Effector memory CD4-positive, alpha-beta T cell (primary cell): ENCODE measurements at places on chromosomes 6 and 20.

DNA sequence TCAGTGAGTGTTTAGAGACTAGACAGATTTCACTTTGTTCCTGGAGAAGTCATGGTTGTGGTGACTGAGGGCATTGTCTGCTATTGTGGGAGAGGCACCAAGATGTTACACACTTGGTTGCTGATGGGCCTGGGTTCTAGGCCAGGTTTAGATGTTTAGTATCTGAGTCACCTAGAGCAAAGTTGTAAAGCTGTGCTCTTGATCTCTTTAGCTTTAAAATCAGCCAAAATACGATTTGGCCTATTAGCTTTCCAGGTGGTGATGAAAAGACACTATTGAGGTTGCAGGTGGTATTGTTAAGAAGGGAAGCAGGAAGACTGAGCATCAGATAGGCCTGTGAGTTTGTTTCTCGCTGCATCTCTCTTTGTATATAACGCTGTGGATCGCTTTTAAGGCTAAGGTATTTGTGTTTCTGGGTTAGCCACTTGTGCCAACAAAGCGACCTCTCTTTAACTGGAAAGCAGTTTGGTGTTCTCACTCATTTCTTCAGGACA, 48.6 kb downstream of the FOXO3 start:
- no peak overlapping the region for H3K4me3 ChIP-seq
- DNase-seq = no peak
- no peak overlapping the region for H3K27ac ChIP-seq
- no peaks in the 10 kb centered on the region for H3K4me1 ChIP-seq

GRCh38 chr20:23826541-23827021, at the start of gene CST2:
CST2 (minus strand) TSS chr20:23826729; CDS start chr20:23826660, 69 bp downstream.
- H3K4me3 ChIP-seq = no peak within 1 kb of the TSS
- H3K4me1 ChIP-seq = no peaks in the 10 kb centered on the region
- no peak within 1 kb of the TSS for H3K27ac ChIP-seq
- H3K36me3 ChIP-seq = no peaks in the 10 kb centered on the region
- no peaks in the 10 kb centered on the region for H3K27me3 ChIP-seq

GRCh38 chr6:138404666-138405337, 779 bp downstream of the HEBP2 start:
- no peaks in the 10 kb centered on the region for H3K27me3 ChIP-seq
- peaks cover 14% of the 10 kb centered on the region for H3K4me1 ChIP-seq
- peaks cover 38% of the 10 kb centered on the region for H3K36me3 ChIP-seq

DNA sequence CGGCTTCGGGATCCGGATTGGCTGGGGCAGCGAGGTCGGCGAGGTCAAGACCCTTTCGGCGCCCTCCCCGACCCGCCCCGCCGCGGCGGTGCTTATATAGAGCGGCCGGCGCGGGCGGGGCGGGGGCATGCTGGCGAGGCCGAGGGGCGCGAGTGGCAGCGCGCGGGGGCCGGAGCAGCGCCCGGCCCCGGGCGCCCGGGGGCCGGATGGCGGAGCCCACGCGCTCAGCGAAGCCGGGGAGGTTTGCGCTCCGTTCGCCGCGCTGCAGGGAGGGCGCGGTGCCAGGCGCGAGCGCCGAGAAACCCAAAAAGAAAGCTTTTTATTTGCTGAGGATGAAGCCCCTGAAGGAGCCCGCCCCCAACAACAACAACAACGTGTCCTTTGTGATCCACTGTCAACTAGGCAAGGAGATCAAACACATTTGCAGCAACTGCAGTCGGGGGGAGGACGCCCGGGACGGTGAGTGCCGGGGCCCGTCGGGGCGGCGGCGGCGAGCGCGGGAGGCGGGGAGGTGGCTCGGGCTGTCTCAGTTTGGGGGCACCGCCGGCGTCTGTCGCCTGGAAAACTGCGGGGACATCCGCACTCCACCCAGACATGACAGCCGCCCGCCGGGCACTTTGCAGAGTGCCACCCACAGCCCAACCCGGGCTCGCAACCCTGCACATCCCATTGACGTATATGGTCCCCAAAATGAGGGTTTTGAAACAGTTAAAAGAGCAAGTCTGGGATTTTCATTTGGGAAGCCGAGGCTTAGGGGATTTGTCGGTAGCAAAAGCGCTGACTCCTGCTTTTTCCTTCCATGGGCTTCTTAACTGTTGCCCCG, 297.3 kb downstream of the PHACTR1 start:
- no peak overlapping the region for H3K4me3 ChIP-seq
- no peak for DNase-seq
- no peaks in the 10 kb centered on the region for H3K36me3 ChIP-seq
- H3K4me1 ChIP-seq = no peaks in the 10 kb centered on the region
- no peak overlapping the region for H3K27ac ChIP-seq
- peaks cover 11% of the 10 kb centered on the region for H3K27me3 ChIP-seq

DNA sequence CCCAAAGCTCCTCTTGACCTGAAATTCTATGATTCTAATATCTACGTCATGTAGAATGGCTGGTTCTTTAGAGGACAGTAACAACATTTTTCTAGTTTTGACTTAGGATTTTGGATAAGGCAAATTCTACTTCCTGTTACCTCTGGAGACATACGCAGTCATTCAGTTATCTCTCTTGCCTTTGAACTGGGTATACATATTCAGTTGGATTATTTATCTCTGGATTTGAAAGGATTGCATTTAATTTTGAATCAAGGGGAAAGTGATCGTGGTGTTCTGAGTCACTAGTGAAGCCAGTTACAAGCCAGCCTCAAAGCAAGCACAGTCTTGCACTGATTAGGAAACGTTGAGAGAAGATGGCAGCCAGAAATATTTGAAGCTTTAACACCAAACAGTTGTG, 35.3 kb upstream of the BCAS1 start:
- no peaks in the 10 kb centered on the region for H3K4me1 ChIP-seq
- H3K27ac ChIP-seq = no peak overlapping the region
- no peak for DNase-seq
- no peaks in the 10 kb centered on the region for H3K36me3 ChIP-seq

GRCh38 chr6:9140951-9141460, 705.7 kb upstream of the SLC35B3 start:
- H3K27ac ChIP-seq = no peak overlapping the region
- no peak for DNase-seq
- no peaks in the 10 kb centered on the region for H3K36me3 ChIP-seq

GRCh38 chr6:142700032-142700431, 244.9 kb downstream of the HIVEP2 start:
- H3K36me3 ChIP-seq = no peaks in the 10 kb centered on the region
- no peak for DNase-seq
- H3K4me1 ChIP-seq = no peaks in the 10 kb centered on the region
- no peak overlapping the region for H3K4me3 ChIP-seq
- no peaks in the 10 kb centered on the region for H3K27me3 ChIP-seq
- no peak overlapping the region for H3K27ac ChIP-seq

DNA sequence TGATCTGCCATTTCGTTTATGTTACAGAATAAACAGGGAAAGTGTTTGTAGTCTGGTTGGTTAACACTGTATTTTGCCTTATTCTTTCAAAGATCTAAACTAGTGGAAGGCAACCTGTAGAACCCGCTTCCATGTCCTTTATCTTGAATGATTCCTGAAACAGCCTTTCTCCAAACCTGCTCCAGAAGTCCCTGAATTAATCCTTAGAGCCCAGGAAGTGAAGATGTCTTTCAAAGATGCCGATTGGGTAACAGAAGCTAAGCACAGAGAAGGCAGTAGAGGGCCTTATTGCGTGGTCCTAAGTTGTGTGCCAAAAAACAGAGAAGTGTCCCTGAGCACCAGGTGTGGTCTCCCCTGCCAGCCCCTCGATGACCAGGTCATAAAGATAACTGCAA, 19.2 kb upstream of the ZSCAN16 start:
- no peak for DNase-seq
- H3K4me1 ChIP-seq = peaks cover 5% of the 10 kb centered on the region
- H3K4me3 ChIP-seq = peak overlapping the region; percentile 74
- peak overlapping the region; percentile 58 for H3K27ac ChIP-seq
- H3K27me3 ChIP-seq = no peaks in the 10 kb centered on the region

- H3K4me3 ChIP-seq = no peak overlapping the region
- no peaks in the 10 kb centered on the region for H3K27me3 ChIP-seq
- no peak overlapping the region for H3K27ac ChIP-seq
Observed at GRCh38 chr6:34021554-34022190, 124.2 kb downstream of the GRM4 start.

GRCh38 chr6:49257549-49257948, 205.5 kb downstream of the MMUT start:
- no peaks in the 10 kb centered on the region for H3K4me1 ChIP-seq
- H3K36me3 ChIP-seq = no peaks in the 10 kb centered on the region

GRCh38 chr6:13117570-13117969, 210.8 kb downstream of the TBC1D7 start:
- H3K27me3 ChIP-seq = no peaks in the 10 kb centered on the region
- H3K27ac ChIP-seq = no peak overlapping the region
- H3K4me3 ChIP-seq = no peak overlapping the region
- DNase-seq = no peak
- H3K4me1 ChIP-seq = no peaks in the 10 kb centered on the region

- no peaks in the 10 kb centered on the region for H3K4me1 ChIP-seq
- DNase-seq = no peak
- no peaks in the 10 kb centered on the region for H3K36me3 ChIP-seq
- H3K27ac ChIP-seq = no peak overlapping the region
Observed at GRCh38 chr6:18039481-18039880, 52.0 kb upstream of the KIF13A start.

DNA sequence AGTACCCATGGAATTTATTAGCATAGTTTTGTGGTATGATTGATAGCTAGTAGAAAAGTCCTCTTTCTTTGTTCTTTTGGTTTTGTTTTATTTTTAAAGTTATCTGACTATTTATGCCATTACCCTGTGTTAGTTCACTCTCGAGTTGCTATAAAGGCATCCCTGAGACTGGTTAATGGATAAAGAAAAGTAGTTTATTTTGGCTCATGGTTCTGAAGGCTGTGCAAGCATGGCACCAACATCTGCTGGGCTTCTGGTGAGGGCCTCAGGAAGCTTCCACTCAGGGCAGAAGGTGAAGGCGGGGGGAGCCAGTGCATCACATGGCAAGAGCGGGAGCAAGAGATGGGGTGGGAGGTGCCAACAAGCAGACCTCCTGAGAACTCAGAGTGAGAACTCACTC, 166.5 kb downstream of the MTHFD1L start:
- no peaks in the 10 kb centered on the region for H3K4me1 ChIP-seq
- H3K27me3 ChIP-seq = no peaks in the 10 kb centered on the region
- H3K4me3 ChIP-seq = no peak overlapping the region
- no peak for DNase-seq
- H3K27ac ChIP-seq = no peak overlapping the region
- H3K36me3 ChIP-seq = no peaks in the 10 kb centered on the region

- peaks cover 11% of the 10 kb centered on the region for H3K36me3 ChIP-seq
- no peaks in the 10 kb centered on the region for H3K4me1 ChIP-seq
- H3K27ac ChIP-seq = no peak overlapping the region
- no peak overlapping the region for H3K4me3 ChIP-seq
Observed at GRCh38 chr6:147283460-147283859, 79.2 kb downstream of the STXBP5 start.

- H3K4me1 ChIP-seq = no peaks in the 10 kb centered on the region
- no peaks in the 10 kb centered on the region for H3K27me3 ChIP-seq
- no peak overlapping the region for H3K4me3 ChIP-seq
- no peak overlapping the region for H3K27ac ChIP-seq
- DNase-seq = no peak
- H3K36me3 ChIP-seq = no peaks in the 10 kb centered on the region
Observed at GRCh38 chr6:2663123-2663522, 87.6 kb downstream of the MYLK4 start.

- H3K4me3 ChIP-seq = no peak overlapping the region
- no peaks in the 10 kb centered on the region for H3K36me3 ChIP-seq
- peaks cover 3% of the 10 kb centered on the region for H3K4me1 ChIP-seq
- no peak for DNase-seq
- H3K27ac ChIP-seq = no peak overlapping the region
Observed at GRCh38 chr20:35539756-35540212, 2.1 kb upstream of the ERGIC3 start.

DNA sequence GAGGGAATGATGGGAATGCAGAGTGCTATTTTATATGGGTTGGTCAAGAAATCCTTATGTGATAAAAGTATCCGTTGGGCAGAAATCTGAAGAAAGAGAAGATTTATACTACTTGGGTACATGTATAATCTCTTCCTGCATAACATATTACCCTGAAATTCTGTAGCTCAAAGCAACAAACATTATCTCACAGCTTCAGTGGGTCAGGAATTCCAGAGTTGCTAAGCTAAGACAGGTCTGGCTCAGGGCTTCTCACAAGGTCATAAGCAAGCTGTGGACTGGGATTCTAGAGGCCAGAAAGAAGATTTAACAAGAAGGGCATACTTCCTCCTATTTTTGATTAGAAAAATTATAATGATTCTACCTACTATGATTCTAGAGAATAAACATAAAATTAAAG, 172.5 kb upstream of the THEMIS start:
- H3K27ac ChIP-seq = no peak overlapping the region
- no peaks in the 10 kb centered on the region for H3K4me1 ChIP-seq
- DNase-seq = no peak
- H3K4me3 ChIP-seq = no peak overlapping the region
- H3K27me3 ChIP-seq = no peaks in the 10 kb centered on the region
- H3K36me3 ChIP-seq = no peaks in the 10 kb centered on the region

DNA sequence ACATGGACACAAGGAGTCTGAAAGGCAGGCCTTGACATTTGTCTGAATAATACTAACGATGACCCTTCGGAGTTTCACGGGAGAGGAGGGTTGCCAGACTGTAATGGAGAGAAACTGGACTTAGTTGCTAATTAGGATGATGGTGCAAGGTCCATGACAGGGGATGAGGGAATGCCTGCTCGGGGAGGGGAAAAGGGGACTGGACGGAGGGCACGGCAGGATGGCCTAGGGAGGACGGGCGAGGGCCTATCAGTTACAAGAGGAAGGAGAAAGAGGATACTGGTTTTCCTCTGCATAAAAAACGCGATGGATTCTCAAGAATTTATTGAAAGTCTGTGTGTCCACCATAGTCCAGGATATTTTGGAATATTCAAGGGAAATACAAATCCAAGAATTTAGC, 42.7 kb downstream of the IRAK1BP1 start:
- no peak overlapping the region for H3K27ac ChIP-seq
- no peaks in the 10 kb centered on the region for H3K36me3 ChIP-seq
- no peak overlapping the region for H3K4me3 ChIP-seq
- DNase-seq = no peak

DNA sequence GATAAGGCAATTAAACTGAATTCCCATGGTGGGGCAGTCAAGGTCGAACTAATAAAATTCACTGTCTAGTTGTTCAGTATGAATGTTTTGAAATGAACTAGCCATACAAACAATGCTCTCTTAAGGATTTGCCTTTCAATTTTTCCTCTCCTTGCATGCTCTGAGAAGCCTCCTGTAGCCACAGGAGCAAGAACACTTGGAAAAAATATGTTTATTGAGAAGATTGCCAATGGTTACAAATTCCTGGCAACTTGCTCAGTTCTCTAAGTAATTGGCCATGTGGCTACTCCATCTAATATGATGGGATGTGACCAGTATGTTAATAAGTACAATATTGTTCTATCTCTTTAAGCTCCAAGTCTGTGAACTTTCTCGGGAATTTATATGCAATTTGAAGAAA, 49.4 kb downstream of the FUT9 start:
- H3K4me1 ChIP-seq = no peaks in the 10 kb centered on the region
- no peaks in the 10 kb centered on the region for H3K36me3 ChIP-seq
- no peak overlapping the region for H3K27ac ChIP-seq
- H3K27me3 ChIP-seq = no peaks in the 10 kb centered on the region
- no peak overlapping the region for H3K4me3 ChIP-seq

GRCh38 chr20:22572491-22572890, 11.9 kb downstream of the FOXA2 start:
- no peak for DNase-seq
- H3K27me3 ChIP-seq = peaks cover 12% of the 10 kb centered on the region
- no peaks in the 10 kb centered on the region for H3K36me3 ChIP-seq
- no peak overlapping the region for H3K4me3 ChIP-seq
- no peak overlapping the region for H3K27ac ChIP-seq
- no peaks in the 10 kb centered on the region for H3K4me1 ChIP-seq

GRCh38 chr6:37699887-37700619, 2.4 kb upstream of the MDGA1 start:
- H3K4me3 ChIP-seq = no peak overlapping the region
- H3K27me3 ChIP-seq = peaks cover 6% of the 10 kb centered on the region
- peaks cover 18% of the 10 kb centered on the region for H3K4me1 ChIP-seq
- no peak for DNase-seq
